ENCODE measurements at places on chromosomes 7 and 10. TPM values are rescaled to one million over a fixed set of nuclear protein-coding genes. Genes with fewer than 3 reads are reported as not detected.

CXCL12 gene
- total RNA-seq, result 115 TPM

KAT6B gene
- total RNA-seq, result 46.0 TPM

ATG9B gene
- total RNA-seq, result 0.18 TPM

PTPN20 gene
- total RNA-seq, result 18.7 TPM

SFXN3 gene
- total RNA-seq, result 28.1 TPM

MYO1G gene
- 3.0 TPM for total RNA-seq

VWDE gene
- total RNA-seq, result 9.3 TPM

SLC39A12 gene
- not detected for total RNA-seq

GRCh38 chr7:81330108-81330507 is 411.3 kb upstream of the SEMA3C start:
- DNase-seq, result no peak

DNA sequence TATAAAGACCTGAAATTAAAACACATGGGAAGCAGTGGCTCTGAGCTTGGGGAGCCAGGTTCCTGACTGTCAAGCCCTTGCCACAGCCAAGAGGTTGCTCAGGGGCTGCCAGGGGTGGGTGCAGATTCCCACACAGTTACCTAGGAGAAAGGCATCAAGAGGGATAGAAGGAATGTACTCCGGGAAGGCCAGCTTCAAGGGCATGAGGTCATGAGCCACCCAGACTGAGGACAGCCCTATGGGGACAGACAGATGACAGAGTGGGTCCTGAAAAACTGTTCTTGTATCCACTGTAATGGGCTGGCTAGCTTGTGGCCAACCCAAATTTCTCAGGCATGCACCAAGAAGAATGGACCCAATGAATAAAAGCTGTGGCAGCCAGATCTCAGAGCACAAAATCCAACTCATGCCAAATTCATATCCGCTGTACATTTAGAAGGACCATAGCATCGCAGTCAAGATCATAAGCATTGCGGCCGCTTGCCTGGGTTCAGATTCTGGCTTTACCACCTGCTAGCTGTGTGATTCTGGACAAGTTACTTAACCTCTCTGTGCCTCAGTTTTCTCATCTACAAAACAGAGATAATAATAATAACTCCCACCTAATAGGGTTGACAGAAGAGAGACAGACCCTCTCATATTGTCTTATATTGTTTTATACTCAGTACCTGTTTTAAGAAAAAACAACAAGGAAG is 44.9 kb upstream of the KCNMA1 start:
- DNase-seq, result no peak

DNA sequence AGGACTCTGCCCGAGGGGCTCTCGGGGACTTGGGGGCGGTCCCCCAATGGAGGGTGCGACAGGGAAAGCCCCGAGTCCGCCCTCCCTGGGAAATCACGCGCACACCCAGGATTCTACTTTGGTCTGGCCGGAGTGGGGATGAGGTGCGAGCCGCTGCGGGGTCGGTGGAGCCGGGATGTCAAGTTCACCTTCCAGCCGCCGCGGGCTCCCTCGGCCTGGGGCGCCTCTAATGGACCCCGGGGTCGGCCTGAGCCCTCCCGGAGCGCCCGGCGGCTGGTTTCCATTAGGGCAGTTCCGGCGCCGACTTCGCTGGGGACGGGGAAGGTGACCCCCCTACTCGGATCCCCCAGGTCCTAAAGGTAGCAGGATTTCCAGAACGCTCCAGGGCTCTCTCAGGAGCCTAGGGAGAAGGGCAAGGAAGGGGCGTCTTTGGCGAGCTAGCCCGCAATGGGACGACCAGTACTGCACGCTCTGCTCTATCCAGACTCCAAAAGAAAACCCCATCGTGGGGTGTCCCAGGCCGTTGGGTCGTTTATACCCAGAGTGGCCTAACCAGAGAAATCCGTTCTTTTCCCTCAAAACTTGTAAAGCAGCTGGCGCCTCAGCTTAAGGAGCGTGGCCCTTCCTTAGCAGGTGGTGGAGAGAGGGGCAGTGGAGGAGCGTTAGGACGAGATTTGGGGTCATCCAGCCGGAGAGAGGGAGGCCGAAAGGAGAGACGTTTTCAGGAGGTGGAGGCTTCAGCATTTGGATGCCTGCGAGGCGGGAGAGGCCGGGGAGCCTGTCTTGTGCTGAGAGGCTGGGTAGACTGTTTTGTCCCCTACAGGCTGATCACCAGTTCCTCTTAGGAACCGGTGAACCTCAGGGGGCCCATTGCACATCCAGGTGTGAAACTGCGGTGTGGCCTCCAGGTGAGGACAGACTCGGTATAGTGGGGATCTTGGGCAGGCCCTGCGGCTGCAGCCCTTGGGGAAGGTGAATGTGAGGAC is 860 bp upstream of the WDR86 start:
- no peak for DNase-seq

GRCh38 chr7:145700488-145700887 is 416.1 kb upstream of the CNTNAP2 start:
- no peak for DNase-seq

DNA sequence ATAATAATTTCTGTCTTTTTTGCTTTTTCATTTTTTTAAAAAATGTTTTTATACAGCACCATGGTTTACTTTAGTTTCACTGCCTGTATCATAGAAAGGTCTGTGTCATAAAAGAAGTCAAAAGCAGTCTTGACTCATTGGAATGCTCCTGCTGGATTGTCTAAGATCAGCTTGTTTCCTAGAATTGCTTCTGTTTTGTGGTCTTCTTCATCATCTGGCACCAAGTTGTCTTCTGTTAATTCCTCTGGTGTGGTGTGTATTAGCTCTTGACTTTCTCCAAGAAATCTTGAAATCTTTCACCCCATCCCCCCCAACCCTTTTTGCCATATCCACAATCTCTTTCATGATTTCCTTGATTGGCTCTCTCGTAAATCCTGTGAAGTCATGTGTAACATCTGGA is 250.3 kb upstream of the CXCL12 start:
- no peak for DNase-seq

DNA sequence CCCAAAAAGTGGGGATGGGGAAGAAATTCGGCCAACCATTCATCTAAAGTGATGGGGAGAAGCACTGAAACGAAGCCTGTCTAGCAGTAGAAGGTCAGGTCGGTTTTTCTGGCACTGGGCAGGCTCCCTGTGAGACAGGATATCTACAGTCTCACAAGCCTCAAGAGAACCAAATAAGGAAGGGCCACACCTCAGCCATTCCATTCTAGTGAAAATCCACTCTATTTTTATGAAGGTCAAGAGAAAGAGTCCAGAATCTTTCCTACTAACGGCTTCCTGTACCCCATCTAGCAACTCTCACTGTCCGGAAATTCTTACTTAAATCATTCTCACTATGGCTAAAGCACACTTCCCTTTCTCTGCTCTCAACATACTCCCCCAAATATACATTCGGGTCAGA is 267.1 kb downstream of the PRPF18 start:
- peak; percentile 61 for DNase-seq

GRCh38 chr10:112359606-112360307 is 14.2 kb upstream of the ACSL5 start:
- no peak for DNase-seq

GRCh38 chr10:61821693-61822092 is 79.8 kb upstream of the ARID5B start:
- no peak for DNase-seq

DNA sequence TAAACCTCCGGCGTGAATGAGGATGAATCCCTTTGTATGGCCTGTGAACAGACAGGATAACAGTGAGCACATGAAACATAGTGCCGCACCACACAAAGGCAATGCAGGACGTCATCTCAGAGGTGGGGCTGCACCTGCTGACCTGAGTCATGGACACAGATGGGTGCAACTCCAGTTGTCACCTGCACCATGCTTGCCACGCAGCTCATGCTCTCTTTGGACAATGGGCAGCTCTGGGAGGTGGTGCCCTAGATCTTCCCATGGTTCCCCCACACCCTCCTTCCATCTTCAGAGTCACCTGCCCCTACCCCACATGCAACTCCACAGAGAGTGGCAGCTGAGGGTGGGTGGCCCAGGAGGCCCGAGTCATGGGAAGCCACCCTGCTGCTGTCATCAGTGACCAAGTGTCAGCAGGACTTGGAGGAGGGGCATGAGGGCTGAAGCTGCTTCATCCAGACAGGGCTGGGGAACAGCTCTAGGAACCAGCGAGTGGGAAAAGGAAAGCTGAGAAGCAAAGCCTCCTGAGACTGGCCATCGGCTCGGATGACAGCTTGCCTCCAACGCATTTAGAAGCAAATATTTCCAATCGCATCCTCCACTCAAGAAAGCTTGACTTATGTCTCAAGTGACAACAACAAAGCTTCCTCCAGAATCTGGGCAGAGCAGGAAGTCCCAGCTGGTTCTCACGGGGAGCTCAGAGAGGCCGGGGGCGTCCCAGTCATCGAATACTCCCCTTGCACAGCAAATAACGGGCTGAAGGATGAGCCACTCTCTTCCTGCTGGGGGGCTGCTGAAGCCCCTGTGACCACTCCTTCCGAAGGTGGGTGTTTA is 27.1 kb downstream of the VIPR2 start:
- no peak for DNase-seq

DNA sequence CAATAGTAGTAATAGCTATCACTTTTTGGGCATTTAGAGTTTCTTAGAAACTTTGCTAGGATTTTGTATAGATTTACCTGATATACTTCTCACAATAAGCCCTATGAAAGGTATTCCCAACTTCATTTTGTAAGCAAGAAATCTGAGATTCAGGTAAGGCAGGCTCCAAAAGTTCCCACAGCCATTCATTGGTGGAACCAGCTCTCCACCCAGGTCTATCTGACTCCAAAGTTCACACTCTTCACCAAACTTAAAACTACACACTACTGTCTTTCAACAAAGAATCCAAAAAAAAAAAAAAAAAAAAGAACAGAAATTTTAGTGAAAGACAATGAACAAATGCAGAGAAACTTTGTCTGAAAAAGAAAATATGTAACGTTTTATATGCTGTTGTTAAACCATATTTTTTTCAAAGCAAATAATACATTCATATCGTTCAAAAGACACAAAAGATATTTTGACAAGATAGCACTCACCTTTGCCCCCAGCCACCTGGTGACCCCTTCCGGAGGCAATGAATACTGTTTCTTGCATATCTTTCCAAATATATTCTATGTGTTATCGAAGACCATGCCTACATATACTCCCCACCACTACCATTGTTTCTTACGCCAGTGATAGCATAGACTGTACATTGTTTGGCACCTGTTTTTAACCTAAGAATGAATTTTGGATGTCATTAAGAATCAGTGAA is 108.2 kb downstream of the C1GALT1 start:
- DNase-seq, result no peak

DNA sequence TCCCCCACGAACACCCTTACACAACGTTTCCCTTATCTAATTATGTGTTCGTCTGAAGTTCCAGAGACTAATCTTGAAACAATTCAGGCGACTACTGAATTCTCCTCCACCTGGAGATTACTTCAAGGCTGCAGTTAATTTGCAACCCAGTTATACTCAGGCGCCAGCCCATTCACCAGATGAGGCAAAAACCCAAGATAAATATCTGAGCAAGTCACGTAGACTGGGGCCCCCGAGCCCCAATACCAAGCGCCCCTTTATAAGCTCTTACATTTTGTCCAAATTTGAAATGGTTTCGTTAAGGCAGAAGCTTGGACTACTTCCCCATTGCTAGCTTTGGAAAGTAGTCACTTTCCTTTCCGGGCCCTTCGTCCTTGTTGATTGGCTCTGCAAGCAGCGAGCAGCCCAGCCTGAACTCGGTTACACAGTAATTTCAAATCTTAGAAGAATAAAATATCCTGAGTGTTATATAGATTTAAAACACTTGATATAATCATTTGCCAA is 1.2 kb downstream of the TPK1 start:
- DNase-seq, result peak; percentile 29

- no peak for DNase-seq
These were observed 57.3 kb upstream of the DPYSL4 start for GRCh38 chr10:132129431-132129830.

GRCh38 chr7:49812534-49812933 is 39.1 kb downstream of the VWC2 start:
- no peak for DNase-seq

- no peak for DNase-seq
These were observed 129.5 kb upstream of the PCGF5 start for GRCh38 chr10:91090761-91091529.

DNA sequence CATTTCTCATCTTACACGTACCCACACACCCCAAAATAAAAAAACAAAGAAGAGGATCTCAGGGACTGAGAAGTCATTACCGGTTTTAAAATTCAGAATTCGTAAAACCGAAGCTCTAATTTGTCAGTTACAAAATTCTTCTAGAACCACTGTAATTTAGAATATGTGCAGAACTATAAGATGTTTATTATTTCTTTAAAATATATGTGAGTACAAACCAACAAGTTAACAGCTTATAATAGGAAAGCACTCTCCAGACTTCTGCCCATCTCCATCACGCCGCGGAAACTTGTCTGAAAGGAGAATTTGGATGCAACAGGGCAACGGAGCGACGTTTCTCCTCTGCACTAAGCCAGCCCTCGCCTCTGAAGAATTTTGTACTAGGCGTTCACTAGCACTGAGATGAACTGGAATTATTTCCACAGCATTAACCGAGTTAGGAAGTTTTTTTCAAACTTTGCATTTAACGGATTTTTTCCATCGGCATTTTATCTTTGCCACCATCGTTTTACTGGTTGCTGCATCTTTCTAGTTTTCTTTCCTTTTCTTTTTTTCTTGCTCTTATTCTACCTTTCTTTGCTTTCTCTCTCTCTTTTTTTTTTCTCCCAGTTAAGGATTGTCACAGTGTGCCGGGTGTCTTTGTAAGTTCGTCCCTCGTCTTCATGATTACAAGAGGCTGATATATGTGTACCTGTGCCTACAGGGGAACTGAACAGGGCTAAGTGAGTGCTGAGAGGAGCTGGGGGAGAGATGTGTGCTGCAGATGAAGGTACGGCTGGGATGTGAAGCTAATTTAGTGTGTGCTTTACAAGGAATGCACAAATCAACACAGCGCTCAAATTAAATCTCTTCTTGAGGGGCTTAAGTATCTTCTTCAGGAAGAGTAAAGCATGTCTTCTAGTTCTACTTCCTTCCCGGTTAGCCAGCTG is 295.9 kb upstream of the NFE2L3 start:
- no peak for DNase-seq

DNA sequence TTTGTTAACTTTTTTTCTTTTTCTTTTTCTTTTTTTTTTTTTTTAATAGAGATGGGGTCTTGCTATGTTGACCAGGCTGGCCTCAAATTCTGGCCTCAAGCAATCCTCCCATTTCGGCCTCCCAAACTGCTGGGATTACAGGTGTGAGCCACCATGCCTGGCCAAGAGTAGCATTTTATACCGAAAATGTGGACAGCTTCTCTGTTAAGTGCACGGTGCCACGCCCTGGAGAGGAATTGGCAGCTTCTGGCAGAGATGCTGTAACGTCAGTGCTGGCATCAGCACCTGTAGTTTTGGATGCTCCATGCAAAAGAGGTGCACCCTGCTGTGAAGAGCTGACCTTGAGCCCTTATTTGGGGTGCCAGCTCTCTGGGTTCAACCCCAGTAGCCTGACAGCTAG is 18.2 kb downstream of the IL15RA start:
- DNase-seq, result no peak
